ENCODE measurements at places on chromosomes 16 and 17.

DNA sequence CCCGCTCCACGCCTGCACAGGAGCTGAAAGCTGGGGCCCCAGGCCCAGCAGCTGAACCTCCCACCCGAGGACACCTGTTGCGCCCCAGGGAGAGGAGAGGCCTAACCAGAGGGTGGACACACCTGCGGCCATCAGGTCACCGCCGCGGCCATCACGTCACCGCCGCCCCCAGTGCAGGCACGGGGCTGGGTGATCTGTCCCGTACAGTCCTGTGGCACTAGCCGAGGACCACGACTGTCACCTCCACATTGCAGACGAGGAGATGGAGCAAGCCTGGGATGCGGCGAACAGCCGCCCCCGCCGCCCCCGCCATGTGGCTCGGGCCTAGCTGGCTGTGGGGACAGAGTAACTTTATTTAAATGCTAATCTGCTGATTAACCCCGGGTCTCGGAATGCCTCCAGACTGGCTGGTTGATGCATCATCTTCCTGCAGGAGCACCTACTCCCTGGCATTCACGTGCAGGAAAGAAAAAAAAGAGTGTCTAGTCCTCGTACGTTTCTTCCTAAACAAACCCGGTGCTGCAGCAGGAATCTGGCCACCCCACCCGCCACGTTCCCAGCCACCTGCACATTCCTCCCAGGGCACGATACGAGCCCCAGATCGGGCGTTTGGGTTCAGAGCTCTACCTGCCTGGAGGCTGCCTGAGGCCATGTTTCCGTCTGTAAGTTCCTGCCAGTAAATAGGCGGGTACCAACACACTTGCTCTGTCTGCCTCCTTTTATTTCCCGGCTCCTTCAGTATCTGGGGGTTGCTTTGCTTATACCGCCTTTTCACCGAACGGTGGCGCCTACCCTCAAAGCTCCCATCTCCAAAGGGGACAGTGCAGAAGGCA is 29.9 kb downstream of the PIEZO1 start:
- peak; percentile 49 for DNase-seq

DNA sequence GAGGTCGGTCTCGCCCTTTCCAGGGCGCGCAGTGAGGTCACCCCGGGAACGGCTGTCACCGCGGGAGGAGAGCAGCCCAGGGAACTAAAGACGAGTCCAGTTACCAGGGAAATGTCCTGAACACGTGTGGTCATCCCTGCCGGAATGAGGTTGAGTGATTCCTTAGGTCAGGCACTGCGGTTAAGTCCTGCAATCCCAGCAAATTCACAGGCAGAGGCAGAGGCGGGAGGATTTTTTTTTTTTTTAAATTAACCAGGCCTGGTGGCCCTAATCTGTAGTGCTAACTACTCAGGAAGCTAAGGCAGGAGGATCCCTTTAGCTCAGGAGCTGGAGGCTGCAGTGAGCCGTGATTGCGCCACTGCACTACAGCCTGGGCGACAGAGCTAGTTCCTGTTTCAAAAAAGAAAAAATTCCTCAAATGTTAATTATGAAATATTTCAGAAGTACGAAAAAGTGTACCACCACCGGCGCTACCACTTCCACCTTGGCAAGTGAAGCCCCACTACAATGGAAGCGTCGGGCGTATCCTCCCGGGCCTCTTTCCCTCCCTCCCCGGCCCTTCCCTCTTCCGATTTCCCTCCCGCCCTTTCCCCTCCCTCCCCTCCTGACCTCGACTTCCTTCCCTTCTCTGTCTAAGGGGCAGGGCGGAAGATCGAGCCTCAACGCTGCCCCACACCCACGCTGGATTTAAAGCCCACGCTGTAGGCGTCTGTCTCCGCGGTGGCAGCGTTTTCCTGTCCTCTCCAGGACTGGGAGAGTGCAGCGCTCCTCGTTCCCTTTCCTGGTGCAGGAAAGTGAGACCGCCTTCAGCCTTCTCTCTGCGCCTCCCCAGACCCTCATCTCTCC is 27.3 kb downstream of the SLFN11 start:
- DNase-seq: peak; percentile 49

DNA sequence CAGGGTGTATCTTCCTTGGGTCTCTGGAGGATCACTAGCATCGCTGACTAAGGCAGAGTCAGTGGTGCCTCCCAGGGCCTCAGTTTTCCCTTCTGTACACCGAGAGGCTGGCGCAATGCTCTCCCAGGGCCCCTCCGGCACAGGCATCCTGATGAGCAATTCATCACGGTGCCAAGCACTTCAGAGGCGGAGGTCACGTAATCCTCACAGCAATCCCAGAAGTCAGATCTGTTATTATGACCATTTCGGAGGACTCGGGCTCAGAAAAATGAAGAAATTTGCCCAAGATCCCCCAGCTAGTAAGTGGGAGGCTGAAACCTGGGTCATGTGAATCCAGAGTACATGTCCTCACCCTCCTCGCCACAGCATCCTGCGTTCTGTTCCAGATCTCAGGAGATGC is 46.5 kb downstream of the AIPL1 start:
- no peak for DNase-seq

DNA sequence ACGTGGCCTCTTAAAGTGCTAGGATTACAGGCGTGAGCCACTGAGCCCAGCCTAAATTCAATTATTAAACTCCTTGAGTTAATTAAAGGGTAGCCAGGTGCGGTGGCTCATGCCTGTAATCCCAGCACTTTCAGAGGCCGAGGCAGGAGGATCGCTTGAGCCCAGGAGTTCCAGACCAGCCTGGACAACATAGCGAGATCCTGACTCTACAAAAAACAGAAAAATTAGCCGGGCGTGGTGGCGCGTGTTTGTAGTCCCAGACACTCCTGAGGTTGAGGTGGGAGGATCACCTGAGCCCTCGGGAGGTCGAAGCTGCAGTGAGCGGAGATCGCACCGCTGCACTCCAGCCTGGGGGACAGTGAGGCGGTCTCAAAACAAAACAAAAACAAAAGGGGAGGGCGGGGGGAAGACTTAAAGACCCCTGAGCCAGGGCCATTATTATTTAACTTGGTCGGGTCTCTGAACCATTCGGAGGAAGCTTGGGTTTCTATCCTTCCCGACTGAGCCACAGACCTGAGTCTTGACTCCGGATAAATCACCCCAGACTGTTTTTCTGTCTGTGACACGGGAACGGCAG is 19.5 kb downstream of the BCL7C start:
- DNase-seq: no peak

GRCh38 chr16:26665166-26665939 is 401.4 kb upstream of the C16orf82 start:
- DNase-seq: no peak

DNA sequence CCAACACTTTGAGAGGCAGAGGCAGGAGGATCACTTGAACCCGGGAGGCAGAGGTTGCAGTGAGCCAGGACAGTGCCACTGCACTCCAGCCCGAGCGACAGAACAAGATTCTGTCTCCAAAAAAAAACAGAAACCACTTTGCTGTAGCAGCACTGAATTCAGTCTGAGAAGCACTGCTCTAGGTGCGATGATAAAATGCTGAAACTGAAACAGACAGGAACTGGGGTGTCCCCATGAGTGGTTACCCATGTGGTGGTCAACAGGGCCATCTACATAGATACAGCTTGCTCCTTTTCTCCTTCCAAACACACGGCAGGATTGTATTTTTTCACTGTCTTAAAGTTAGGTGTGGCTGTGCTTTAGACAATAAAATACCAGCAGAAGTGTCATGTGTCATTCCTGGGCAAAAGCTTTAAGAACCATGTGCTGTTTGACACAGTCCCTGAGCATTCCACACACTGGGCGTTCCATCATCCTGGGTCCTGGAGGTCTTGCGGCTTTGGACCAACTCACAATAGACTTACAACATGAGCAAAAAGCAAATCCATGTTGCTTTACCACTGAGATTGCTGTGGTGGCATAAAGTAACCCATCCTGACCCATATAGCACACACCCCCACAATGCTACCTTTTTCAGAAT is 11.5 kb downstream of the GAS7 start:
- no peak for DNase-seq

All from CD4-positive, alpha-beta T cell treated with Interleukin-6 for 4 hours (primary cell).